ENCODE measurements at places on chromosomes 11 and 22.

DNA sequence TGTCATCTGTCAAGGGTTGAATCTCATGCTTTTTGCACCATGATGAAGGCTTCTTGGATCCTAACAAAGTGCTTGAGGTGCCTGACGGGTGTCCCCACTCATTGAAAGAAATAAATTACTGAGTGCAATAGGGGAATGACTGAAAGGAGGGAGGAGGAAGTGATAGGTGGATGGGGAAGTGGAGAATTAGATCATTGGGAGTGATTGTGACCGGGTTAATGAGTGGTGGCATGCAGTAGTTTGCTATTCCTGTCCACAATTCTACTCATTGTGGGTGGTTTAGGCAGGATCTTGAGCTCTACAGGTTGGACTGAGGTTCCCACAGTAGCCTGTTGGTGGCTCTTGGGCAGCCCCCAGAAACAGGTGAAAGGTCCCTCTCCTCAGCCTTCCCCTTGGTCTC, 44.3 kb downstream of the THAP12 start:
- DNase-seq, result no peak

DNA sequence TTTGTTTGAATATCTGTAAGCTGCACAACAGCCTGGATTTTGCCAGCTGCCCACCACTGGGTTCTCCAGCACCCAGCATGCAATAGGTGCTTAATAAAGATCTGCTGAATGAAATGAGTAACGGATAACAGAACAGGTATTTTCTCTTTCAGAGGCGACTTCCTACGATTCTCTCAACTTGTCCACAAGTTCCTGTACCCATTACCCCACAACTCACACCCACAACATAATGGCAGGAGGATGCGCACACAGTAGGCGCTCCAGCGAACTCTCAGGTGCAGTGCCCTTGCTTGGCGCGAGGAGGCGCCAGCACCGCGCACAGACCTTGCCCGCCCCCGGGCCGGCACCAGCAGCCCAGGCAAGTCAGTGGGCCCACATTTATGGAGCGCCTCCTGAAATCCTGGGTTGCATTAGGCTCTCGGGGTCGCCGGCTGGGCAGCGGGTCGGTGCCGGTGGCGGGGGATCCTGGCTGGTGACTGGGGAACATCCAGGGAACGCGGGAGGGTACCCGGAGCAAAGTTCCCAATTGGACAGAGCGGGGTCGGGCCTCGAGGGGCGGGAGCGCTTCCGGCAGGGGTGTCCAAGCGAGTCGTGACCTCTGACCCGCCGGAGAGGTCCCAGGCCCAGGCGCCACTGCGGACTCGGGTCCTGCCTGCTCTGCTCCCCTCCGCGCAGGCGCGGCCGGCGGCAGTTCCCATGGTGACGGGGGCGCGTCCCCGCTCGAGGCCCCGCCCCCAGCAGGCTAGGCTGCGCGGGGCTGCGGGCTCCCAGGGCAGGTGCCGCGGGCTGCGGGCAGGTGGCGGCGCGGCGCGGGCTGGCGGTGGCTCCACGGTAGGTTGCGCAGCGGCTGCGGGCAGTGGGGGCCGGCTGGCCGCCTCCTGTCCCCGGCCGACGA, at the start of gene KIAA1671:
Gene KIAA1671, plus strand, starts transcription at position 775 of the 895 bp plus-strand sequence. CDS start 75,284 bp downstream, outside the sequence.
- DNase-seq, result peak; percentile 48

DNA sequence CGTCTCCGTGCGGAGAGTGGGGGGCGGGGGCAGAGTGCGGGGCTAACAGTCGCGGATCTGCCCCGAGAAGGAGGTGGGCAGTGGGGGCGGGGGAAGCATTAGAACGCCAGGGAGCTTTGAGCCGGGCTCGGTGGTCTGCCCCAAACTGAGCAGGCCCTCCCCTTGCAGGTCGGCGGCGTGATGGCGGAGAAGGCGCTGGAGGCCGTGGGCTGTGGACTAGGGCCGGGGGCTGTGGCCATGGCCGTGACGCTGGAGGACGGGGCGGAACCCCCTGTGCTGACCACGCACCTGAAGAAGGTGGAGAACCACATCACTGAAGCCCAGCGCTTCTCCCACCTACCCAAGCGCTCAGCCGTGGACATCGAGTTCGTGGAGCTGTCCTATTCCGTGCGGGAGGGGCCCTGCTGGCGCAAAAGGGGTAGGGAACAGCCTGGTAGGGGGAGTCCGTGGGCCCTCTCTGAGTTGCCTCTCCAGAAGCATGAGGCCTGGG, 979 bp downstream of the ABCG4 start:
- DNase-seq, result no peak

- DNase-seq, result no peak
These were observed 81.7 kb upstream of the SHISAL1 start for GRCh38 chr22:44394246-44395117.

- DNase-seq, result no peak
These were observed 11.2 kb upstream of the CYTH4 start for GRCh38 chr22:37270928-37271650.

DNA sequence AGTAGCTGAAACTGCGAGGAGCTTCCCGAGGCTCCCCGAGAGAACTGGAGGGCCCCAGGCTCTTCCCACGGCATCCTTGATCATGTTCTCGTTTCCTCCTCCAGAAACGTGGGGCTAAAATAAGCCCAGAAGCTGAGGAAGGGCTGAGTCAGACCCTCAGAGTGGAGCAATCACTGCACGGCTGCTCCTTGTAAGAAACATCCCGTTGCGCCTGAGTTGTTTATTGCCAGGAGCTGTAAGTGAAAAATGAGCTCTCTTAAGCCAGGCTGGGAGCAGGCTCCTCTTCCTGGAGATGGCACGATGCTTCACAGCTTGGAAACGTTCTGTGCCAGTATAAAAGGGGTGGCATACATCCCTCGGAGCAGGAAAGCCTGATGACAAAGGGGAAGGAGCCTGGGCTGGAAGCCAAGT, 47.3 kb upstream of the SYN3 start:
- no peak for DNase-seq

DNA sequence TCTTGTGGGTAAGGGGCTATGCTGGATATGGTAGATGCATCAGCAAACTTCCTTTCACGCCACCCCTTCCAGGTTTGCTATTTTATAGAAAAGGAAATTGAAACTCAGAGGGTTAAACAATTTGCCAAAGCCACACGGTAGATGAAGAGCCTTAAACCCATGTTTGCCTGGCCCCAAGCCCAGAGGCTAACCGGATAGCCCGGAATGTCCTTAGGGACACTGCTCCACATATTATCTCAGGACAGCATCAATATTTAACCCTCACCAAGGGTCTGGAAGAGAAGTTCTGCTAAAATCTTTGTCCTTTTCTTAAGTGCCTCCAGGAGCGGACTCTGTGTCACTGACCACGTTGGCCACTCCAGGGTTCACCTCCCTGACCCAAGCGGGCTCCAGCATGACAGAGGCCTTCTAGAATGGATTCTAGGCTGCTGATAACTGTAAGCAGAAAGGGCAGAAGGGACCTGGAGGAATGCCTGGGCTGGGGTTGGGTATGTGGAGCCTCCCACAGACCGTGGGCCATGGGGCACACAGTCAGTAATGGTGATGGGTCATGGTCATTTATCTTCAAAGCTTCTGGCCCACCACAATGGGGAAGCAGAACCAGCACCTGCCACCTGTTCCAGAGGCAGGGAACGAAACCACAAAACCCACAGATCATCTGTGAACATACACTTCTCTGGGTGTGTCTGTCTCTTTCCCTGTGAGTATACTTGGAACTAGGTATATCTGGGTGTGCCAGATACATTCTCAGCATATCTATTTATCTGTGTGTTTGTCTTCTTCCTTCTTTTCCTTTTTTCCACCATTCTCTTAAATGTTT, 5.4 kb upstream of the TMEM86A start:
- no peak for DNase-seq

DNA sequence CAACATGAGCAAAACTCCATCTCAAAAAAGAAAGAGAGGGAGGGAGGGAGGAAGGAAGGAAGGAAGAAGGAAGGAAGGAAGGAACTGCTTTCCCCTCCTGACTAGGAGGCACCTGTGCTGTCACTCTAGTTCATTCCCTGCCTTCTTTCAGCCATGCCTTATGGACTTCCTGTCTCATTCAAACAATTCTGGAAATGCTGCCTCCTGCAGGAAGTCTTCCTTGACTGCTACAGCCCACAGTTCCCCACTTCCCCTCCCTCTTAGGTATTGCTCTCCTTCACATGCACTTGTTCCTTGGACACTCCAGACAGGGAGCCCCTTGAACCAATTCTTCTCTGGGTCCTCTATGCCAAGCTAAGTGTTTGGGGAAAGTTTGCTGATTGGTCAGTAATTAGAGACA, 31.6 kb upstream of the WNT11 start:
- DNase-seq, result no peak
